ENCODE measurements at places on chromosomes 3 and 15.
A peak's percentile ranks its signal among the peaks of the same experiment; 100 is the strongest.

DNA sequence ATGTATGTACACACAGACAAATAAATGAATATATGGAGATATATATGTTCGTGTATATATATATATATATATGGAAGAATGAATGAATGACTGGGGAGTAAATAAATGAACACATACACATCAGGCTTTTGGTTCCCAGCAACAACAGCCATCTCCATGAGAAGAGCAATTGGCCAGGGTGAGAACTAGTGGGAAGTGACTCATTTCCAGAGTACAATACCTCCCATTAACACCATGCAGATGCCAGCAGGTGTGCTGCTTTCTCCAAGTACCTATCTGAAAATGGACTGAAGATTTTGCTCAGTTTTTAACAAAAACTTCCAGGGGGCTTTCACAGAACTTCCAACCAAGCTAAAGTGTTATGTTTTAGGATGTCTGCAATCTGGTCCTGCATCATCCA is 179.8 kb upstream of the SLC2A2 start:
- no peak for DNase-seq

- DNase-seq, result peak; percentile 97
These were observed 395.2 kb upstream of the TPM1 start for GRCh38 chr15:62647202-62647842.

DNA sequence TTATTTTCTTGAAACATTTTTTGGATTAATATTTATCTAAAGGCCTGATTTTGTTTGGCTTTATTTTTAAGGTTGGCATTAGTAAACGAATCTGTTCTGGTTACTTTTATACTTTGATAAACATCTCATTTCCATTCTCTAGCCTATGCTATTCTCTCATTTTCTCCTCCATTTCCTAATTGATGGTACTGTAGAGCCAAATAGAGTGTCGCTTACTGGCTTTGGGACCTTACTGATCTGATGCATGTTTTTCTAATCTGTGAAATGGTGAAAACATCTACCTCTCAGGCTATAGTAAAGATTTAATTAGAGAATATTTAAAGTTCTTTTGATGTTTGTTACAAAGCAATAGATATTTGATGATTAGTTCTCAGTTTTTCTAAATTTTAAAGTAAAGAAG is 1.6 kb downstream of the LNP1 start:
- DNase-seq, result peak; percentile 39

- DNase-seq, result no peak
These were observed 4.4 kb downstream of the INSYN1 start for GRCh38 chr15:73748730-73749129.
